T-helper 2 cell (primary cell): ENCODE measurements at places on chromosomes 11 and 22.

DNA sequence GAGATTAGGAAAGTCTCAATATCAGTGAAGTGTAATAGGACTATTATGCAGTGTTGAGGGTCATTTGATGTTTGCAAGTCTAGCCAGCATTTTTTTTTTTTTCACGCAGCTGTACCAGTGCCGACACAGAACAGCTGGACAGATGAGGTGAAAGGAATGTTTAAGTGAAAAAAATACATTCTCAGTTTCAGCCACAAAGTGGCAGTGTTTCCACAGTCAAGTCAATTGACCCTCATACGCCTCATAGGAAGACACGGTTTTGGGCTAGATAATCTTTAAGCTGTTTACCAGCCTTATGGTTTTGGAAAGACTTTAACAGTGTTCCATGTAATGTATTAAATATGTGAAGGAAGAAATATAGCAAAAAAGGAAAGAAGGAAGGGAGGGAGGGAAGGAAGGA, 349.9 kb upstream of the ANO3 start:
- no peak for DNase-seq

DNA sequence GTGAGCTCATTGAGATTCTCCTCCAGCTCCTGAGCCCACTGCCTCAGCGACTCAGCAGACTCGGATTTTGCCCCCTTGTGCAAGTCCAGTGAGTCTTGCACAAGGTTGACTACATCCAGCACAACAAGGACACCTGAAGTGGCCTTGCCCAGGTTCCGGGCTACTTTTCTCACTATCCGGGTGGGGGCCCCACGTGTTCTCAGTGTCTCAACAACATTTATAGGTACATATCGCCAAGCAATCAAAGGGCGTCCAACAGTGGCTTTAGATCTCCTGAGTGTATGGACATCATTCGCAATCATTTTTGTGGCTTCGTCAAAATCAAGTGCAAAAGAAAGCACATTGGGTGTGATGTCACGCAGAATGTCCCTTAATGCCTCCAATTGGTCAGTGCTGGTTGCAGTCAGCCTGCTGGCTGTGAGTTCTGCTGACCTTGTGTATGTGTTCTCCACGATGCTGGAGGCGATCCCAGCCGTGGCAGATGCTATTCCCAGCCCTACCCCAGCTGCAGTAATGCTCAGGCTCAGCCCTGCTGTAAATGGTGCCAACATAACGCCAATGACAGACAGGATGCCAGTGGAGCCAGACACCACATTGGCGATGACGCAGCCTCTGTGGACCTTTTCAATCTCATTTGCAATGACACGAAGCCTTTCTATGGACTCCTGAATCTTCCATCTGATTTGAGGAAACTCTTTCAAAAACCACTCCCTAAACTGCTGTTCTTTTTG, 10.3 kb downstream of the APOL4 start:
- DNase-seq = no peak

GRCh38 chr11:120501976-120502755, 9.4 kb upstream of the GRIK4 start:
- no peak for DNase-seq

- DNase-seq = no peak
Measured at GRCh38 chr11:93160808-93161207, 37.0 kb downstream of the SLC36A4 start.

GRCh38 chr22:38415561-38416321, 39.3 kb downstream of the KCNJ4 start:
- DNase-seq = no peak

- no peak for DNase-seq
Measured at GRCh38 chr22:38700270-38700788, 414 bp downstream of the JOSD1 start.

DNA sequence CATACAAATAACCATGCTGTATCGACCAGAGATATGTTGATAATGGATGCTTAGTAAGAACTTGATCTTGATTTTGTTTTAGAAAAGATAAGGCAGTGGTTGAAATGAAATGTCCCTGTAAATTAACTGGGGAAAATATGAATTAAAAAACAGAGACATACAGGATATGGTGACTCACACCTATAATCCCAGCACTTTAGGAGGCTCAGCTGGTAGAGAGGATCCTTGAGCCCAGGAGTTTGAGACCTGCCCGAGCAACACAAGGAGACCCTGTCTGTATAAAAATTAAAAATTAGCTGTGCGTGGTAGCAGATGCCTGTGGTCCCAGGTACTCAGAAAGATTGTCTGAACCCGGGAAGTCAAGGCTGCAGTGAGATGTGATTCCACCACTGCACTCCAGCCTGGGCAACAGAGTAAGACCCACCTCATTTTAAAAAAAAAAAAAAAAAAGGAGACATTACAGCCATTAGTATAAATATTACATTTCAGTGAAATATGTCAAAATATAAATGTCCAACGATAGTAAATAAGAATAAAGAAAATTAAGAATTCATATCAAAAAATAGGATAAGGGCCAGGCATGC, 4.6 kb downstream of the PICALM start:
- DNase-seq = no peak

DNA sequence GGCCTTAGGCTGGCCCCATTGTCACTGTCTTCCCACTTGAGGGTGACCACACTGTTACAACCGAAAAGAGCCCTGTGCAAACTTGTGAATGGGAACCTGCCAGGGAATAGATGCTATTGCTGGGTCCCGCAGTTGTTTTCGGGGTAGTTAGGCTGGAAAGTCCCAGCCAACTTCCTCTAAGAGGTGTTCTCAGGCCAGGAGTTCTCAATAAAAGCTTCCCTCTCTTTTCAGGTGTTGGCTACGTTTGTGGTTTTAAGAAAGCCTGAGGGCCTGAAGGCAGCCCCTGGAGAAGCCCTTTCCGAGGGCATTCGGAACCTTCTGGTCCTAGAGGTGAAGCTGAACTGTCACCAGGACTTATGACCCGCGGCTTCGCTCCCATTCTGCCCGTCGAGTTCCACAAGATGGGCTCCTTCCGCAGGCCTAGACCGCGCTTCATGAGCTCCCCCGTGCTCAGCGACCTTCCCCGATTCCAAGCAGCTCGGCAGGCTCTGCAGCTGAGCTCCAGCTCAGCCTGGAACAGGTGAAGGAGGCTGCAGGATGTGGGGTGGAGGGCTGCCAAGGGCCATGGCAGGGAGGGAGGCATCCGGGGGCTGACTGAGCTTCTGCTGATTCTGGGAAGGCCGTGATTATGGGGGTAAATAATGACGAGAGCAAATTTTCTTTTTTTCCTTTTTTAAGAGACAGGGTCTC, 104.8 kb downstream of the PRR5L start:
- no peak for DNase-seq

DNA sequence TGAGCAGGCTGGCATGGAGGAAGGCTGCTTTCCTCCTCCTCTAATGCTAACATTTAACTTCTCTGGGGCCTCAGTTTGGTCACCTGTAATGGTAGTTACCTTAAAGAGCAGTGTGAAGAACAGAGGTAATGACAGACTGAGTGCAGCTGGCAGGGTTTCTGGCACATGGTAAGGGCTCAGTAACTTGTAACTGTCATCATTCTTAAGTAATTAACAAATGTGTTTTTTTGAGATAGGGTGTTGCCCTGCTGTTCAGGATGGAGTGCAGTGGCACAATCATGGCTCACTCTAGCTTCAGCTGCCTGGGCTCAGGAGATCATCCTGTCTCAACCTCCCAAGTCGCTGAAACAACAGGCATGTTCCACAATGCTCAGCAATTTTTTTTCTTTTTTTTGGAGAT, 242.0 kb upstream of the SYN3 start:
- no peak for DNase-seq

GRCh38 chr22:50516068-50516467, 8.0 kb downstream of the NCAPH2 start:
- DNase-seq = no peak

- DNase-seq = no peak
Measured at GRCh38 chr11:92380882-92381281, 156.3 kb downstream of the FAT3 start.

DNA sequence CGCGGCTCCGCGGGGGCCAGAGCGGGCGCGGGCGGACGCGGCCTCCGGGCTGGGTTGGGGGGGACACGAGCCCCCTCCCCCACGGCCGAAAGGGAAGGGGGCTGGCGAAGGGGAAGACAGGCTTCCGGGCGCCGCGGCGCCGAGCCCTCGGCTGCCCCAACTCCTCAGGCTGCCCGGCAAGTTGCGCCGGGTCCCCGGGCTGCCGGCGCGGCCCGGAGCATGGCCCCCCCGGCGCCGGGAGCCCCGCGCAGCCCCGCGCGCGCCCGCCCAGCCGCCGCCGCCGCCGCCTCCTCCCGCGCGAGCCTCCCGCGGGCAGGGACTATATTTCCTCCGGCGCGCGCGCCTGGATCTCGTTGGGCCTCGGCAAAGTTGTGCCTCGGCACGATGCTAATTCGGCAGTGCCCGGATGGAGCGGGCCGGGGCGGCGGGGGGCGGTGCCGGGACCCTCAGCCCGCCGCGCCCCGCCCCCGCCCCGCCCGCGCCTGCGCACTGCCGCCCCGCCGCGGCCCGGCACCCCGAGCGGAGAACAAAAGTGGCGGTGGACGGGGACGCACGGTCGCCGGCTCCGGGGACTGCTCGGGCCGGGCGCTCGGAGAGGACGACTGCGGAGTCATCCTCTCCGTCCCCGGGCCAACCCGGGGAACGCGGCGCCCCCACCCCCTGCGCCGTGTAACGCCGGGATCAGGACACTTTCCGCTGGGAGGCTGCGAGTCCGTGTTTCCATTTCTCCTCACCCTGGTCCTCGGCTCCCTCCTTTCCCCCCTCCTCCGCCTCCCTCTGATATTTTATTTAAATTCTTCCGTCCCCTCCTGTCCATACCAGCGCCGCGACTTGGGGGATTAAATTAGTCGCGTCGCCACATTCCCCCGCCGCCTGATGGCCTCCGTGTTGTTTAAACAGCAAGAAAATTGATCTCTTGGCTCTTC, at the start of gene PHF21B:
TSS of gene PHF21B (minus strand) at position 400 of the 926 bp plus-strand sequence. CDS start 456 bp downstream, outside the sequence.
- no peak for DNase-seq

DNA sequence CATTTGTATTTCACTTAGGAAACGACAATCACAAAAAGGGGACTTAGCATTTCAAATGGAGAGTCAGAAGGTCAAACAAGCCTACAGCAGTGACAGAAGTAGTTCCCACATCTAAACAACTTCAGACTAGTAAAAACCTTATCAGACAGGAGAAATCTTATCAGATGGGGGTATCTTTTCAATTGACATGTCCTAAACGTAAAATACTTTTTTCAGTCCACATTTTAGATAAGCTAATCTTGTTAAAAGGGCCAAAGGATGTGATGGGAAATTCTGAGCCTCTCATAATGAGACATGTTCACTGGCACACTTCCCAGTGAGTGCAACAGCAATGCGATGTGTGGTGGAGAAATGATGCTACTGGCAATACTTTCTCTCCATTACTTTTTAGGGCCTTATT, 2.4 kb downstream of the MAPK1 start:
- DNase-seq = peak; percentile 60

- no peak for DNase-seq
Measured at GRCh38 chr11:43954241-43954640, 11.8 kb downstream of the C11orf96 start.
